ENCODE measurements at places on chromosomes 12 and 14.

DNA sequence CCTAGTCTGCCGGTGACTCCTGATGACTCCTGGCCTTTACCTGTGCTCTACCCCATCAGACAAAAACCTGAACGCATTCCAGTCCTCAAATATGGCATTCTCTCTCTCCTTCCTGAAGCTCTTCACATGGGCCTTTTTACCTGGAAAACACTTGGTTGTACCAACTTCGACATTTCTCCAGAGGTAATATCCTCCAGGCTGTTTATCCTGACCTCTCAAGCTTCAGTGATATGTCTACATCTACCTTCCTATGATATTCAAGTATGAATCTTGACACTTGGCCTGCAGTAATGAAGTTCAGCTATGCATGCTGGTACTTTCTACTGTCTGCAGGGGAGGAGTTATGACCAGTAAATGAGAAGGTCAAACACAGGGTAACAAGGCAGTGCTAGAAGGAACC is 901.8 kb downstream of the VRK1 start:
- no peak for DNase-seq

DNA sequence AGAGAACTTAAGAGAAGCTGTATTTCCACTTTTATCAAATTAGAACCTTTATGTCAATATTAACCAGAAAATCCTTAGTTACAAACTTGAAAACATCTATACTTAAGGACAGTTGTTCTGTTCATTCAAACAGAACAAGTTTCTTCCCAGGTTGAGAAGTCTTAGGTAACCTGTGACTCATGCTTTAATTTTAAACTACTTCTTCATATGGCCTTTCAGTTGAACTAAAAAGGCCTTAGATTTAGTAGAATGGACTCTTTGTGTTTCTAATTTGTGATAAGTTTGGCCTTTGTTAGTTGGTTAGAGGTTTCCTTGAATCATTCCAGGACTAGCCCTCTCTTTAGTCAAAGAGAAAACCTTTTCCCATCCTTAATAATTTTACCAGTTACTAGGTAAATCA is 274.2 kb downstream of the FUT8 start:
- DNase-seq = no peak

GRCh38 chr12:110844551-110845338 is 2.0 kb upstream of the CCDC63 start:
- DNase-seq = no peak

DNA sequence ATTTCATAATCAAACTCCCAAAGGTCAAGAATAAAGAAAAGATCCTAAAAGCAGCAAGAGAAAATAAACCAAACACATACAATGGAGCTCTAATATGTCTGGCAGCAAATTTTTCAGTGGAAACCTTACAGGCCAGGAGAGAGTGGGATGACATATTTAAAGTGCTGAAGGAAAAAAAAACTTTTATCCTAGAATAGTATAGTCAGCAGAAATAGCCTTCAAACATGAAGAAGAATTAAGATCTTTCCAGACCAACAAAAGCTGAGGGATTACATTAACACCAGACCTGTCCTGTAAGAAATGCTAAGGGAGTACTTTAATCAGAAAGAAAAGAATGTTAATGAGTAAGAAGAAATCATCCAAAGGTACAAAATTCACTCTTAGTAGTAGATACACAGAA is 215.7 kb upstream of the IGF1 start:
- no peak for DNase-seq

DNA sequence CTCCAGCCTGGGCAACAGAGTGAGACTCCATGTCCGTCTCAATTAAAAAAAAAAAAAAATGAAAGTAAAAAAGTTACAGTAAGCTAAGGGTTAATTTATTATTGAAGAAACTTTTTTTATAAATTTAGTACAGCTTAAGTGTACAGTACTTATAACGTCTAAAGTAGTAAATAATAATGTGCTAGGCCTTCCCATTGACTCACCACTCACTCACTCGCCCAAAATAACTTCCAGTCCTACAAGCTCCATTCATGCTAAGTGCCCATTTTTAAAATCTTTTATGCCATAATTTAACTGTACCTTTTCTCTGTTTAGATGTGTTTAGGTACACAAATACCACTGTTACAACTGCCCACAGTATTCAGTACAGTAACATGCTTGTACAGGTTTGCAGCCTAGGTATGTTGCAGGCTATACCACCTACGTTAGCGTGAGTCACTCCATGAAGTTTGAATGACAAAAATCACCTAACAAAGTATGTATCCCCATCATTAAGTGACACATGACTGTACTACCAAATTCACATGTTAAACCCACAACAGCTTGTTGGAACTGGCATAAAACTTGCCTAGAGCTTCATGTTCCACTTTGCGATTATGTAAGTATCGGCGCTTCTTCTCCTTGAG is 10.7 kb downstream of the KANSL2 start:
- DNase-seq = no peak

- DNase-seq = no peak
Measured at GRCh38 chr14:97620066-97620465, 822.9 kb downstream of the VRK1 start.

DNA sequence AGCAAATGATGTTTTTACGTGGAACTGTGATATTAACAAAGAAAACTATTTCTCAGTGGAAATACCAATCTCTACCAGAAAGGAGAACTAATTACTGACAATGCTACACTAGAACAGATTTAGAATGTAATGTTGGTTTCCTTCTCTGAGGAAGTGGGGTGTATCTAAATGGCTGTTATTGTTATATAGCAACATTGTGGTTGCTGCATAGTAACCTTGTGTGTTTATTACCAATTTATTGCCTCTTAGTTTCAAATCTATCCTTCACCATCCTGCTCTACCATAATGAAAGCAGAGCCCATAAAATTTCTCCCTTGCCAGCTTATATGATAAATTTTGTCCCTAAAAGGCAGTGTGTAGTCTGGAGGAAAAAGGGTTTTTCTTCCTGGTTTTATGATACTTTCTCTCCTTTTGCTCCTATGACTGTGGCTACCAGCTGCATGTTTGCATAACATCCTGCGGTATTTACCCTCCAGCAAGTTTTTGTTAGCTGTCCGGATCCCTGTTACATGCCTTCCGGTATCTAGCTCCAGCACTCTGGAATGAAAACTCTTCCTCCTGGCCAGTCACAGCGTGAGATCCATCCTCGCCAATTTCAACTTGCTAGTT is 5.7 kb upstream of the KLRK1 start:
- DNase-seq = no peak

- no peak for DNase-seq
Measured at GRCh38 chr14:103925316-103925715, 2.9 kb upstream of the TDRD9 start.

DNA sequence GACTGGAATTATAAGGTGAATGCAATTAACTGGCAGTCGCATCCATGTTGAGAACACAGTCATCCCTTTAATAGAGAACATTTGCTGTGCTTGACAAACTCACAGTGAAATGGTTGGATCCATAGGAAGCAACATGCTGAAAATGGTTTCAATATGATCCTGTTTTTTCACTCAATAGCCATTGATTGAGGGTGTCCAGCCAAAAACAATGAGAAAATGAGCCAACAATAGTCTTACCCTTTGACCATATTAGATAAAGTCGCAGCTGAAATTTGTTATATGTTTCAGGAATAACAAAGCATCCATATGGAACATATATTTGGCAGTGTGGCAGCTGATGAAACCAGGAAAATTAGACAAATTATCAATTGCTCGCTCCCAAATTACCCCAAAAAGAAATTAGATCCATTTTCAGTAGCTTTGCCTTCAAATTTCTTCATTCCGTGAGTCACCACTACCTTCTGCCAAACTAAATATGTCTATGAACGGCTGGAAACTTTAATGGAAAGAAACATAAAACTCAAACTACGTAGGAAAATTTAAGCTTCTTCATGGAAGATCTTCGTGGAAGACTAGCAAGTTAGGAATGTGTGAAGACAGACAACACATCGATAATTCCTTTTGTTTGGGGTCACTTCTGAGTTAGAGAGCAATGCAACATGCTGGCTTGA is 17.4 kb downstream of the IGF1 start:
- no peak for DNase-seq

- no peak for DNase-seq
Measured at GRCh38 chr14:45651890-45652289, 398.9 kb upstream of the MIS18BP1 start.

DNA sequence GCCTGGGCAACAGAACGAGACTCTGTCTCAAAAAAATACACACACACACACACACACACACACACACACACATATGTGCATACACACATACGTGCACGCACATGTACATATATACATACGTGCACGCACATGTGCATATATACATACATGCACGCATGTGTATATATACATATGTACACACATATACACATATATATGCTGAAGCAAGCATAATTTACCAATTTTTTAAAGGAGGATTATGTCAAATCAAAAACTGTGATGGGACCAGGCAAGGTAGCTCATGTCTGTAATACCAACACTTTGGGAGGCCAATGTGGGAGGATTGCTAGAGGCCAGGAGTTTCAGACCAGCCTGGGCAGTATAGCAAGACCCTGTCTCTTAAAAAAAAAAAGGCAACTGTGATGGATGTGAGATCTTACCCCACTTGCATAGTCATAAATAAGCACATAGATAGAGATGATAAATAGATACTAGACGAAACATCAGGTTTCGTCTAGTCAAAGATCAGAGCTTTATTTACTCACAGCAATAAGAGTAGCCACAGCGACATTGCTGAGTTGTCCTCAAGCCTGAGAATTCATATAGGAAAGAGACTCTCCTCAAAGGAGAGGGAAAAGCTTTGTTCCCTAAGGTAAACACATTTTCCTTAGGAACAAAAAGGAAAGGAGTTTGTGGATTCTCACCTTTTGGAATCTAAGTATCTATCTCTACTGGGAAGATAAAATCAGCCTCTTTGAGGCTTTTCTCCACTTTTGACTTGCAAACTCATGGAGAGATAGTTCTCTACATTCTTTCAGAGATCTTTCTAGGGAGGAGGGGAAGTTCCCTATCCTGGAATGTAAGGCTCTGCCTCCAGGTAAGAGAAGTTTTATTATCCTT is 74.7 kb upstream of the AMN1 start:
- DNase-seq = no peak

DNA sequence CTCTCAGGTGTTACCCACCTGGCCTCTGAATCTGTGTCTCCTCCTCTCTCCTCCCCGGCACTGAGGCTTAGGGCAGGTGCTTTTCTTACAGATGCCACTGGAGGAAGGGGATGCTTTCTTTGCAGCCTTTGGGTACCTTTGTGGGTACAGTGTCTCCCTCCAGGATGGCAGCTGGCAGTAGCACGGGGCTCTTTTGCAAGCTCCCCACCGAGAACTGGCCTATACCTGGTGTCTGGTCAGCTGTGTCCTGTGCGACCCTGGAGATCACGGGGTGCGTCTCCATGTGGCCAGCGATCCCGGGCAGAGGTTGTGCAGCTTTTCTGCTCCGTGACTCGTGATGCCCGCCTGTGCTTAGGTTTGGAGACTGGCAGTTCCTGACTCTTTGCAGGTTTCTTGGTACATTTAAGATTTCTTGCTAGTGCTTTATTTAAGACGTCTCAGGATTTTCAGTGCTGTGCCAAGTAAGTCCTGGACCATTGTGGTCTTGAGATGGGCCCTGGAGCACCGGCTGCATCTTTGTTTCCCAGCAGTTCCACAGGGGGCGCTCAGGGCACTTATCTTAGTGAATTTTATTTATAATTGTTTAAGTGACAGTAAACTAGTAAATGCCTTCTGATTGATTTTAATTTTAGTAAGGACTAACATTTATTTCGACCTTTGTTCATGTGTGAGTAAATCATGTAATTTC is 68.9 kb downstream of the DDX51 start:
- no peak for DNase-seq

GRCh38 chr12:129332286-129332685 is 479.0 kb downstream of the GLT1D1 start:
- no peak for DNase-seq

DNA sequence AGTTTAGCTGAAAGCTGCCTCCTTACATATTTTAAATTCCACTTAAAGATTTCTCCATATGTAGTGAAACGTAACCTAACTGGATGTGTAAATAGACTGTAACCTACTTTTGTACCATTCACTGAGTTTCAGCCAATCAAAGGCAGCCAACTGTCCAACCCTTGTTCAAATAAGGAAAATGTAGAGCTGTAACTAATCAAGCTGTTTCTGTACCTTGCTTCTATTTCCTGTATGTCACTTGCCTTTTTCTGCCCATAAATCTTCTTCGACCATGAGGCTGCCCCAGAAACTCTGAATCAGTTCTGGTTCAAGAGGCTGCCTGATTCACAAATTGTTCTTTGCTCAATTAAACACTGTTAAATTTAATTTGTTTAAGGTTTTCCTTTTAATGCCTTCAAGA is 6.3 kb downstream of the SLC7A8 start:
- DNase-seq = no peak

DNA sequence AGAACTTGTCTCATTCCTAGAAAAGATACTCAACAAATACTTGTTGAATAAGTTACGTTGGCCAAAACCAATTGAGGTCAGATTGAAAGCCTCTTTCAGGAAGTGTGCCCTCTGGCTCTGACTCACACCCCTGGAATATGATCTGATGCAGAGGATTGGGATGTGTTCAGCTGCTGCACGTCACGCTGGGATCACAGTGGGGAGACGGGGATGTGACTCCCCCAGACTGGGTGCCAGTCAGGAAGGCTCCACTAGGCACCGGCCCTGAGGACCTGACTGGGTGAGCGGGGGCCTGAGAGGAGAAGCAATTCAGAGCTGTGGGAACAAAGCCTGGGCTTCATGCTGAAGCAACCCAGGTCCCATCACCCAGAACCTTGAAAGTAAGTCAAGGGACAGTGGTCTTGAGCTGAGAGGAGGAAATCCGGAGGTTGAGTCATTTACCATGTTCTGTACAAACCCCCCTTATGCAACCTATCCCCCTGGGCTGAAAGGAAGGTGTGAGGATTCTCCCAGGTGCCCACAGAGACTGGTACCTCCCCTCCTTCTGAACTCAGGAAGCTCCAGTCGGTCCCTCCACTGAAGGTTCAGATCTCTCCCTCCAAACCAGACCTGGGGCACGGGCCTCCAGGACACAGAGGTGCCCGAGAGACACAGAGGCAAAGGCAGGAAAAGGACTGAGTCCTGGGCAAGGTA is 3.9 kb downstream of the CEBPE start:
- no peak for DNase-seq

GRCh38 chr14:61929651-61930050 is 167.4 kb downstream of the SNAPC1 start:
- no peak for DNase-seq

- no peak for DNase-seq
Measured at GRCh38 chr14:96587823-96588385, 85.7 kb downstream of the PAPOLA start.

GRCh38 chr14:74645244-74645643 is 33.2 kb upstream of the LTBP2 start:
- no peak for DNase-seq
